Activated CD4-positive, alpha-beta T cell treated with anti-CD3 and anti-CD28 coated beads, Interleukin-2, amount 50 U/mL, for 24 hours (primary cell): ENCODE measurements at places on chromosomes 1 and 21.

- no peak for DNase-seq
These were observed 79.6 kb downstream of the PTPRU start for GRCh38 chr1:29315876-29316275.

GRCh38 chr1:116945996-116946395 is 36.3 kb downstream of the PTGFRN start:
- no peak for DNase-seq

DNA sequence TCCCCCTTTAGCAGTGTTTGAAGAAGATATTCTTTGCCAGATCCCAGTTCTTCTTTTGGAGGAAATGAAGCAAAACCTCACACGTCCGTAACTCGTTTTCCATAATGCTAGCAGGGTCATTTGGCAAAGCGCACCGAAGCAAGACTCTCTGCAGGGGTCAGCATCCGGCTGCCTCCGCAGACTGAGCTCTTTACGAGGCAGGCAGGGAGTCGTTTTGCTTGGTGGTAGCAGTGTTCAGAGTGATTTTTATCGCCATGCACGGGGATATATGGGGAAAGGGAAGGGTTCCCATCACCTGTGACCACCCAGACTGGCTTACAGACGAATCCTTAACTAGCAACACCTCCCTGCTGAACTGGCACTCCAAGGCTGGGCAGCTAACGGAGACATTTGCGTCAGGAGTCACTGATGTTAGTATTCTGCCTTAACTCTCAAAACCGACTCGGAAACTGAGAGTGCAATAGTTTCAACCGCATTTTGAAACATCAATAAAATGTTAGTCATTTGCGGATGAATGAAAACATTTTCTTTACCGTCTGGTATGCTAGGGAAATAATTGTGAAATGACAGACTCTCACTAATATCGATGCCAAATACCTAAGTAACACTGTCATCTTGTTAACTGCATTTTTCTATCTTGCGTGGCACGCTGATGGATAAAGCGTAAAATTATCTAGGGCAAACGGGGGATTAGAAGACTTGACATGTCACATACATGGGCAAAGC is 2.2 kb upstream of the NEGR1 start:
- no peak for DNase-seq

GRCh38 chr1:234188454-234188792 is 184.8 kb upstream of the COA6 start:
- no peak for DNase-seq

DNA sequence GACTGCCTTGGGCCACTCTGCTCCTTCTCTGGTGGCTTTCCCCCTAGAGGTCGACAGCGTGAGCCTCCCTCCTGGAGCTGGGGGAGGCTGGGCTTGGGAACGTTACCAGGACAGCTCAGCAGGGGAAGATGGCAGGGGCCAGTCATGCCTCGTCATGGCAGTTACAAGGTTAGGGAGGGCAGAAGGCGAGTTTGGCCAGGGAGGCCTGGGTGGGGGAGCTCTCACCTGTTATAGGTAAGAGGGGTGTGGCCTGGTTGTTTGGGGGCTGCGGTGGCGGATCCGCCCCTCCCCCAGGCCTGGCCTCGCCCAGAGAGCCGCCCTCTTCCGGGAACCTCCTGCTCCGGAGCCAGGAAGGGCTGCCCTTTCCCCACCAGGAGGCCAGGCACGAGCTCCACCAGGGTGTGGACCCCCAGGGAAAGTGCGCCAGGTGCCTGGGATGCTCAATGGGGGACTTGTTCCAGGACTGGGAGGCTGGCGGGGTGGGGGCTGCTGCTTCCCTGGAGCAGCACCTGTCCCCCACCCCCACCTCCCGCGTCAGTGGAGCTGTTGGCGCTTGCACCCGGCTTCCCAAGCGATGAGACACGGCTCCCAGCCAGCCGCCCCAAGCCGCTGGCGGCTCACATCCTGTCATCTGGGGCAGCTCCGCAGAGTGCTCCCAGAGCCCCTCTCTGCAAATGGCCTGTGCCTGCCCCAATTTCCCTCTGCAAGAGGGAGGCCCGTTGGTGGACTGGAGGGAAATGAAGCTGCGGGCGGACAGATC is 23.6 kb upstream of the PKP1 start:
- DNase-seq = no peak

DNA sequence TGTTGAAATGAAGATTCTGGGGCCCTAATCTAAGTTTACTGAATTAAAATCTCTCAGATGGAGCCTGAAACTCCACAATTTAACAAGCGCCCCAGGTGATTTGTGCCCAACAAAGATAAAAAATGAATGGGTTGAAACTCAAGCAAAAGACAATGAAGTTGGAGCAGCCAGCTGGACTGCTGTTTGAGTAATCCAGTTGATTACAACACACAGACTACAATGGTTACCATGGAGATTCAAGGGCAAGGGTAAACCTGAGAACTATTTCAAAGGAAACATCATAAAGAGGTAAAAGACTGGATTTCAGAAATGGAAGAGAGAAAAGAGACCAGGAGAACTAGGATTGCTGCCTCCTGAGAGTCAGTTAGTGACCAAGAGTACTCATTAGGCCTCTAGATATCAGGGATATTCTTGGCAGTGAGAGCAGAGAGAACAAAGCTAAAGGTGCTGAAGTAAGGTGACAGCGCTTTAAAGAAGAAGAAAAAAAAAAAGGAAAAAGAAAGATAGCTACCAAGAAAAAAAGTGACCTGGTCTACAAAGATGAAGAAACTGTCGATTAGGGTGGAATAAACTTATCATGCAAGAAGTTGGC is 44.5 kb downstream of the LRRC53 start:
- DNase-seq = no peak

- no peak for DNase-seq
These were observed 39.7 kb downstream of the MAP3K21 start for GRCh38 chr1:233367057-233367803.

GRCh38 chr21:45235488-45235887 is 52.2 kb downstream of the POFUT2 start:
- DNase-seq = no peak

- DNase-seq = no peak
These were observed 11.7 kb downstream of the ZC3H12A start for GRCh38 chr1:37485902-37486679.

DNA sequence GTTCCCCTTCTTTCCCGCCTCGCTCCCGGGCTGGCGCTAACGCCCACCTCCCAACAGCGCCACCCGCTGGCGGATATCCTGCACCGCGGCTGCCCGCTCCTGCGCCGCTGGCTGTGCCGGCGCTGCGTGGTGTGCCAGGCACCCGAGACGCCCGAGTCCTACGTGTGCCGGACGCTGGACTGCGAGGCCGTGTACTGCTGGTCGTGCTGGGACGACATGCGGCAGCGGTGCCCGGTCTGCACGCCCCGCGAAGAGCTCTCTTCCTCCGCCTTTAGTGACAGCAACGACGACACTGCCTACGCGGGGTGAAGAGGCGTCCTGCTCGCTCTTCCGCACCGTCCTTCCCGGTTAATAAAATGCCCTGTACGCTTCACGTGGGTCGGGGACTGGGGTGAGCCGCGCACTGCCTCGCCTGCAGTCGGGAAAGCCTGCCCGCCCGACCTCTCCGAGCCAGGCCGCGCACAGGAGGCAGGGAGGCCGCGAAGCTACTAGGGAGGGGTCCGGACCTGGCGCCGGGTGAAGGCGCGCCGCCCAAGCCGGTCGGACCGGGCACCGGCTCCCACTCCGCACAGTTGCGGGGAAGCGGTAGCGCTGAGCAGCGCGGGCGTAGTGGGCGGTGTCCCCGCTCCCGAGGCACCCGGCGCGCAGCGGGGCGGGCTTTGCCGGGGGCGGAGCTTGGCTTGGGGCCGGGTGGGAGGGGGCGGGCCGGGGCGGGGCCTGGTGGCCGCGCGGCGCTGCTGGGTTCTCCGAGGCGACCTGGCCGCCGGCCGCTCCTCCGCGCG is at the start of gene ADAM15:
Gene ADAM15, plus strand, starts transcription at position 757 of the 782 bp plus-strand sequence. CDS start 71 bp downstream, outside the sequence.
- DNase-seq = peak; percentile 64

DNA sequence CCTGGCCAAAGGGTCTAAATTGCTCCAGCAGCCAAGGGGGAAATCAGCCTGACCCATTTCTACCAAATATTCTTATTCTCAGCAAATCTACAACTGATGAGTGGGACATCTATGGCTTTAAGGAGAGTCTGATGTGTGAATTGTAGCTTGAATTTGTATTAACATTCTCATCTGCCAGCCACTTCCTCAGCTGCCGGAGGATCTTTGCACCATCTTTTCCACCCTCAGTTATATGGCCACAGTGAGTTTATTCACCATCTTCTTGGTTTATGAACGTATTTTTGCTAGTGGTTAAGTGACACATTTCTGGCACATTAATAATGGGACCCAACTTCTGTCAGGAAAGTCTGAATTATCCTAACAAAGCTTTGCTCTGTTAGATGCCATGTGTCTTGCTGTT is 69.6 kb downstream of the COLGALT2 start:
- no peak for DNase-seq

- no peak for DNase-seq
These were observed 42.6 kb upstream of the SRRM1 start for GRCh38 chr1:24600551-24600950.

GRCh38 chr1:167623951-167624350 is 6.1 kb upstream of the RCSD1 start:
- DNase-seq = no peak

DNA sequence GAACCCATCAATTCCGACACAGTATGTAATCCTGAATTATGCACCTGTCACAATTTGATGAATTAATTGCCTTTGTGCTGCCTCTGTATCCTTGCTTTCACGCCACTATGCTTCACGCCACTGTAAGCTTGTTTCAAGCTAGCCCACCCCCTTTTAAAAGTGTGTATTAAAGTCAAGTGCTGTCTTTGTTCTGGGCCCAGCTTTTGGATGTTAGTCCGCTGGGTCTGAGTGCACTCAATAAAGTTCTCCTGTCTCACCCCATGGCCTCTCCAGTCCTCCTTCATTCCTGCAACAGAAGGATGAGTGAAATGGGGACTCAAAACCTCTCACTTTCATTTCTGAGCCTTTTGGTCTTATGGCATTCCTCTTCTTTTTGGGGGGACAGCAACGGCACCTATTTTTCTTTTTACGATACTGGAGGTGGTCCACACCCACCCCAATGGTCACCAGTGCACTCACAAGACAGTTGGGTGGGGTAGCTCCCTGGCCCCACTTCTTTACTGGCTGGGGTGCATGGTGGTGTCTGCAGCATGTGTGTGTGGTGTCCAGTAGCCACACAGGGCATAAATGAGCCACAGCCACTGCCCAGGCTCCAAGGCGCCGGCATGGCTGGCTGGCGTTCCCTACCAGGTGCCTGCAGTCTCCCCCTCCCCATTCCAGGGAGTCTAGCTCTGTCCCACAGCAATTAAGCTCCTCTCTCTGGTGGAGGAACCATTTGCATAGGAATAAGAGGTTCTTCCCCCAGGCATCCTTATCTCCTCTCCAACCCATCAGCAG is 1.8 kb downstream of the THEM4 start:
- DNase-seq = no peak

DNA sequence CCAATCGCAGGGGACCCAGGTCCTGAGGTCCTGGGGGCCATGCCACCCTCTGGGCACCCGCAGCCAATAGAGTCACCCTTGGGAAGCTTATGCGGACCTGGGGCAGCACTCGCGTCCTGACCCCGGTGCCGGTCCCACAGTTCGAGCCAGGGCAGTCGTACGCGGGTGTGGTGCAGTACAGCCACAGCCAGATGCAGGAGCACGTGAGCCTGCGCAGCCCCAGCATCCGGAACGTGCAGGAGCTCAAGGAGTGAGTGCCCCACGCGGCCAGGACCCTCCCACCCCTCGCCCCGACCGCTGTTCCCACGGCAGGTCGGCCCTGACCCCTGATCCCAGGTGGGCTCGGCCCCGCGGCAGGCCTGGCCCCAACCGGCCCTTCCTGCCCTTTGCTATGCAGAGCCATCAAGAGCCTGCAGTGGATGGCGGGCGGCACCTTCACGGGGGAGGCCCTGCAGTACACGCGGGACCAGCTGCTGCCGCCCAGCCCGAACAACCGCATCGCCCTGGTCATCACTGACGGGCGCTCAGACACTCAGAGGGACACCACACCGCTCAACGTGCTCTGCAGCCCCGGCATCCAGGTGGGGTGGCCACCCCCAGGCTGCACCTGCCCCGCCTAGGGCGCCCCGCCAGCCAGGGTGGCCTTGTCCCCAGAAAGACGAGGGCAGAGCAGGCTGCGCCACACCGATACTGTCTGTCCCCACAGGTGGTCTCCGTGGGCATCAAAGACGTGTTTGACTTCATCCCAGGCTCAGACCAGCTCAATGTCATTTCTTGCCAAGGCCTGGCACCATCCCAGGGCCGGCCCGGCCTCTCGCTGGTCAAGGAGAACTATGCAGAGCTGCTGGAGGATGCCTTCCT is 20.5 kb downstream of the COL6A1 start:
- DNase-seq = no peak

DNA sequence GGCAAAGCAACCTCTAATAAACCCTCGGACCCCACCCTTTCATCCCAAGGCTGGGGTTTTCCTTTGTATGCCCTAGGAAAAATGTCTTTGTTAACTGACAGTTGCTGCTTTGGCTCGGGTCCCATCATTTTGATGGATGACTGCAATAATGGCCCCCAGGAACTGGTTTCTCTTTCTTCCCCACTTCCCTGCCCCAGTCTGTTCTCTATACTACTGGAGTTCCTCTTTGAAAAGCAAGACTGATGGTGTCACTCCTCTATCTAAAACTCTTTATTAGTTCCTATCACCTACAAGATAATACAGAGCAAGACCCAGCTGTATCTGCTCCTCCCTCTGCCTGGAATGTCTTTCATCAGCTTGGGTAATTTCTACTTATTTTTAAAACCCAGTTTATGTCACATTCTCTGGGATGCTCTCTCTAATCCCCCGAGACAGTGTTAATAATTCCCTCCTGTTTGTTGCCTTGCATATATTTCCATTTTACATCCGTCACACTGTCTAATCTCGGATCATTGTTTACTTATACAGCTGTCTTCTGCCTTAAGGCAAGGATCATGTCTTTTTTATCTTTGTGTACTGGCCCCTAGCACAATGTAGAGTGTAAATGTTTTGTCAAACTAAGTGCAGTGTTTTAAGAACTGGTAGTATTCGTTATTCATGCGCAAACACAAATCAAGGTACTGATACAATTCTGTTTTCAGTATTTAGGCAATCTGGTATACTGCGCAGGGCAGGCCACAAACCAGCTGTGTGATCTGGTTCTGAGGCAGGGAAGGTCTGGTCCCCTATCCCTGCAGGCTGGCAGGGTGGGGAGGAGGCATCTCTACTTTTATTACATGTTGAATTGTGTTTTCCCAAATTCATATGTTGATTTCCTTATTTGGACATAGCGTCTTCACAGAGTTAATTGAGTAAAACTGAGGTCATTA is 16.1 kb downstream of the SLAMF1 start:
- no peak for DNase-seq

- no peak for DNase-seq
These were observed 102.0 kb downstream of the FMN2 start for GRCh38 chr1:240193679-240194078.

- DNase-seq = no peak
These were observed 57.9 kb upstream of the RUNX3 start for GRCh38 chr1:24987875-24988557.

- DNase-seq = no peak
These were observed 201.7 kb downstream of the NRIP1 start for GRCh38 chr21:14862794-14863720.
